ENCODE measurements at places on chromosomes 6 and 20.

DNA sequence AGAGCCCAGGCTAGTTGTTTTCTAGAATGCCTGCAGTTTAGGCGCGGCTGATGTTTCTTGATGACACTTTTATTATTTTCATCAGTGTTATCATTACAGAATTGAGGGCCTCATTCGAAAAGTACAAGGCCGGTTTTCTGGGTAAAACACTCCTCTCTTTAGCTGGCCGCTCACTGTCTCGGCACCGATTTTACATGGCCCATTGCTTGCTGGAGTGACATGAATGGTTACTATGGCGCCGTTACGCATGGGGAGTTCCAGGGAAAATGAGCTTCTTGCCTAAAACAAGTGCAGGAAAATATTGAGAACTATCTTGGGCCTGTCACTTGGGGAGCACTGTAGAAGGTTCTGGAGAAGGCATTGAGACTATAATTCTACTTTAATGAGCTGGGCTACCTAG is 317.8 kb downstream of the CDH4 start:
- H3K4me1 ChIP-seq = no peaks in the 10 kb centered on the region
- no peak for DNase-seq
- H3K4me3 ChIP-seq = no peak overlapping the region
- H3K27me3 ChIP-seq = no peaks in the 10 kb centered on the region

DNA sequence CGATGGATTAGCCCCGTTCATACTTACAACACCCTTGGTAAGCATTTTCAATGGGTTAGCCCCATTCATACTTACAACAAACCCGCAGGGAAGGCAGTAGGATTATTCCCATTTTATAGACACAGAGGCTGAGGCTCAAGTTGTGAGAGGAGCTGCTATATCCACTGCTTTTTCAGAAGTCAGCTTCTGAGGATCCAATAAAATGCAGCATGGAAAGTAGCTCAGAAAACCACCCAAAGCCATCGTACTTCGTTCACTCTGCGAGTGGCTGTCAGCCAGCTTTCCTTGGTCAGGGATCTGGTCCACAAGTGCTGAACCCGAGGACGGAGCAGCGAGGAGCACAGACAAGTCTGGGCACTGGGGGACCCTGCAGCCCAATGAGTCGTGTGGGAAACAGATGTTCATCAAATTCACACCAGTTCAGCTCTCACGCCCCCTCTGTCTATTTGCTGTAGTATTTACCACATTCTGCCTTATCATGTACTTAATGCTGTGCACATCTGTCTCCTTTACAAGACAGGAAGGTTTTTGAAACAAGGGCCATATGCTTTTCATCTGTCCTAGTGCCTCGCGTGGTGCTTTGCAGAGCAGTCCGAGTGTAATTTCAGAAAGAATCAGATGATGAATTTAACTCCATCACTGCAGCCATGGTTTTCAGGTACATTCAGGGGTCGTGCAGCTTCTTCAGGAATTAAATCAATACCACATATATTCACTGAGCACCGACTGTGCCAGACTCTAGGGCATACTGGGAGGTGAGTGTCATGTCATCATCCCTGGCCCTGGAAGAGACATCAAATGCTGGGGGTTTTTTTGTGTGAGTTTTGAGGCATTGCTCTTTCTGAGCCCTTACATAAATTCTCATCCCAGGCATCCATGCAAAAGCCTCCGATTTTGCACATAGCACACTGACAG is 256.9 kb downstream of the CDH26 start:
- no peak overlapping the region for H3K4me3 ChIP-seq
- peaks cover 5% of the 10 kb centered on the region for H3K4me1 ChIP-seq

DNA sequence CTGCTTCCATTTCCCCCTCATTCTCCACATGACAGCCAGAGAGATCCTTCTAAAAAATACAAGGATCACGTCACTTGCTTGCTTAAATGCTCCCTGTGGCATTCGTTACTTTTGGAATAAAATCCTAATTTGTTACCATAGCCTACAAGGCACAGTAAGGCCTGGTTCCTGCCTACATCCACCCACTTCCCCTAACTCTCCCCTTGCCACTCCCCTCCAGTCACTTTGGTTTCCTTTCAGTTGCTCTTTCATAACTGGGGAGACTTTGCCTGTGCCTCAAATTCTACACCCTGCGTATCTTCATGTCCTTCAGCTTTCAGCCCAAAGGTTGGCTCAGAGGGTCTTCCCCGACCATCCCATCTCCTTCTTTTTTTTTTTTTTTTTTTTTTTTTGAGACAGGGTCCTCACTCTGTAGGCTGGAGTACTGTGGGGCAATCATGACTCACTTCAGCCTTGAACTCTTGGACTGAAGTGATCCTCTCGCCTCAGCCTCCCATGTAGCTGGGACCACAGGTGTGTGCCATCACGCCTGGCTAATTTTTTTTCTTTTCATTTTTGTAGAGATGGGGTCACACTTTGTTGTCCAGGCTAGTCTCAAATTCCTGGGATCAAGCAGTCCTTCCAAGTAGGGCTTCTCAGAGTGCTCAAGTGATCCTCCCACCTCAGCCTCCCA is 12.5 kb downstream of the ID1 start:
- H3K4me1 ChIP-seq = peaks cover 6% of the 10 kb centered on the region
- no peak for DNase-seq
- no peaks in the 10 kb centered on the region for H3K27me3 ChIP-seq
- no peaks in the 10 kb centered on the region for H3K36me3 ChIP-seq

GRCh38 chr6:12165297-12165696 is 124.9 kb upstream of the EDN1 start:
- peaks cover 22% of the 10 kb centered on the region for H3K4me1 ChIP-seq
- H3K36me3 ChIP-seq = peaks cover 25% of the 10 kb centered on the region
- H3K4me3 ChIP-seq = no peak overlapping the region
- DNase-seq = no peak

DNA sequence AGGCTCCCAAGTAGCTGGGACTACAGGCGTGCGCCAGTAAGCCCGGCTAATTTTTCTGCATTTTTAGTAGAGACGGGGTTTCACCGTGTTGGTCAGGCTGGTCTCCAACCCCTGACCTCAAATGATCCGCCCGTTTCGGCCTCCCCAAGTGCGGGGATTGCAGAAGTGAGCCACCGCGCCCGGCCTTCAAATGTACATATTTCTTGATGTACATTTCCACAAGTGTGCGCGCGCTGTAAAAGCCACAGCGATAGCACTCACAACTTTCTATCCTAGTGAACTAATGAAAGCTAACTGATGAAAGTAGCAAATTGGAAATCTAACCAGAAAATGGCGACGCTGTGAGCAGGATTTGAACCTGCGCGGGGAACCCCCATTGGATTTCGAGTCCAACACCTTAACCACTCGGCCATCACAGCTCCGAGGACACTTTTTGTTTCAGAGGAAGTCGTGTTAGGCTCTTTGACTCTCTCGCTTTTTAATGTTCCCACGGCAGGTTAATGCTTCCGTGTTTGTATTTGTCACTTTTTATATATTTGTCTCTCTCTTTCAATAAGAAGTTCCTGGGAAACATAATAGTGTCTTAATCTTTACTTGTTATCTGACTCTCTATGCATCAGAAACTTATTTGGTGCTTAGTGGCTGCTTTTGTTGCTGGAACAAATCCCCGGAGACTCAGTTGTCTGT is 199.4 kb upstream of the ZNF184 start:
- H3K4me3 ChIP-seq = peak overlapping the region; percentile 61
- peaks cover 99% of the 10 kb centered on the region for H3K27me3 ChIP-seq
- peaks cover 43% of the 10 kb centered on the region for H3K4me1 ChIP-seq
- peak; percentile 48 for DNase-seq
- H3K27ac ChIP-seq = peak overlapping the region; percentile 34

DNA sequence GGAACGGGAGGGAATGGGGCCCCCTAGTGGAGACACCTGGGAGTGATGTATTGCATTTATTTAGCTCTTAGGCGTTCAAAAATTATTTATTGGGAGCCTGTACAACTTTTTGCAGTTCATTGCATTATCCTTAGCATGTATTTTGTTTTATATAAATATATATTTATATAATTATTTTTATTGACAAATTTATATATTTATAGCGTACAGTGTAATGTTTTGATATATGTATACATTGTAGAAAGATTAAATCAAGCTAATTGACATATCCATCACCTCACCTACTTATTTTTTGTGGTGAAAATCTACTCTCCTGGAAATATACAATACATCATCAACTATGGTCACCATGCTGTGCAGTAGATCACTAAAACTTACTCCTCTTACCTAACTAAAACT is 975 bp downstream of the SIRT5 start:
- H3K4me1 ChIP-seq = peaks cover 24% of the 10 kb centered on the region
- H3K27me3 ChIP-seq = no peaks in the 10 kb centered on the region
- H3K27ac ChIP-seq = peak overlapping the region; percentile 97

GRCh38 chr6:33323623-33323948 is 6.0 kb upstream of the ZBTB22 start:
- H3K36me3 ChIP-seq = peaks cover 30% of the 10 kb centered on the region
- peak overlapping the region; percentile 99 for H3K4me3 ChIP-seq
- H3K4me1 ChIP-seq = peaks cover 43% of the 10 kb centered on the region
- H3K27me3 ChIP-seq = peaks cover 4% of the 10 kb centered on the region
- H3K27ac ChIP-seq = peak overlapping the region; percentile 97

DNA sequence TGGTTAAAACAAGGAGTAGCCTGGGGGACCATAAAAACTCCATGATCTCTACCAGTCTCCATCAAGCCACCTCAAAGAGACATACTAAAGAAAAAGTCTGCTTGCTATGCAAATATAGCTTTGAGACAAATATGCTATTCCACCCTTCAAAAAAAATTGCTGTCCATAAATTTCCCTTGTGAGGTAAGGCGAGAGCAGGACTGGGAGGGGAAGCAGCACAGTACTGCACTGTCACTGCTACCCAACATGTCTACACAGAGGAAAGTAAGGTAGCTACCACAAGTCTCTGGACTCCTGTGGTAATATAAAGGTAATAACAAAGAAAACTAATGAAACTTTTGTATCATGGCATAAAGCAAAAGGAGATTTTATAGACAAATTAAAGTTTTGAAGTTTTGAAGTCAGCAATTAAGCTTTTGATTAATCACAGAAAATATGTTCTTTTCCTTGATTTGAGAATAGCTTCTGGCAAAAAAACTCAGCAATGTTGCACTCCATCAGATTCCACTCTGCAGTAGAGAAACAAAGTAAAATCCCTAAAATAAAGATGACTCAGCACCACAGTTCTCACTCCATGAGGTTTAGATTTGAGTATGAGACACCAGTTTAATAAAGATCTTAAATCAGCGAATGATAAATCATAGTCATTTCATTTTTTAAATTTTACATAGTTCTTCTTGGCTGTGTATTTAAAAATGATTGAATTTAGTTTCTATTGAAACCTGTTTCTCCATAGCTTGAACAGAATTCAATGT is 602.4 kb downstream of the COL12A1 start:
- no peaks in the 10 kb centered on the region for H3K4me1 ChIP-seq
- no peaks in the 10 kb centered on the region for H3K36me3 ChIP-seq
- H3K4me3 ChIP-seq = no peak overlapping the region
- no peak overlapping the region for H3K27ac ChIP-seq

GRCh38 chr6:7550433-7550801 is 8.9 kb downstream of the DSP start:
- H3K36me3 ChIP-seq = no peaks in the 10 kb centered on the region
- peaks cover 55% of the 10 kb centered on the region for H3K27me3 ChIP-seq
- no peak overlapping the region for H3K27ac ChIP-seq
- H3K4me3 ChIP-seq = no peak overlapping the region
- no peaks in the 10 kb centered on the region for H3K4me1 ChIP-seq
- DNase-seq = no peak

- DNase-seq = no peak
- no peaks in the 10 kb centered on the region for H3K36me3 ChIP-seq
- H3K27me3 ChIP-seq = no peaks in the 10 kb centered on the region
- H3K4me3 ChIP-seq = no peak overlapping the region
These were observed 669.5 kb upstream of the MARCKS start for GRCh38 chr6:113187661-113188060.

GRCh38 chr6:5590187-5590586 is 328.9 kb downstream of the FARS2 start:
- peaks cover 4% of the 10 kb centered on the region for H3K4me1 ChIP-seq
- H3K36me3 ChIP-seq = peaks cover 8% of the 10 kb centered on the region
- H3K27me3 ChIP-seq = no peaks in the 10 kb centered on the region
- no peak overlapping the region for H3K27ac ChIP-seq
- H3K4me3 ChIP-seq = no peak overlapping the region

DNA sequence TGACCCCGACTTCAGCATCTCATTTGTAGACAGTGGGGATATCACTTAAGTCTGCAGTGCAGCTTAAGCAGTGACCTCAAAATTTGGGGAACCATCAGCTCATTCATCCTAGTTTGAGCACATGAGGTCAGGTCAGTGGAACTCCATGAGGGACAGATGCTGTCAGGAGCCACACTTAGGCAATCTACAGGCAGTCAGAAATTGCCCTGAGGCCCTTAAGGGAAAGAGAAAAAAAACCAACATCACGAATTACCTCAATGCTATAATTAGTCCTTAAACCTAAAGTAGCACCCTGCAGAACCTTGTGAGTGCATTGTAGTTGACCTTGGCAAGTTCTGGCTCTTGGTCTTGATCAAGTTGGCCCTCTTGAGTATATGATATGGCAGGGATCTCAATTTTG is 21.1 kb downstream of the TMEM74B start:
- peaks cover 35% of the 10 kb centered on the region for H3K36me3 ChIP-seq
- no peak for DNase-seq
- no peak overlapping the region for H3K27ac ChIP-seq
- H3K4me1 ChIP-seq = peaks cover 4% of the 10 kb centered on the region
- no peak overlapping the region for H3K4me3 ChIP-seq

- no peaks in the 10 kb centered on the region for H3K4me1 ChIP-seq
- DNase-seq = no peak
- H3K36me3 ChIP-seq = no peaks in the 10 kb centered on the region
- no peak overlapping the region for H3K4me3 ChIP-seq
- H3K27me3 ChIP-seq = no peaks in the 10 kb centered on the region
These were observed 21.0 kb upstream of the CD2AP start for GRCh38 chr6:47456536-47456975.

DNA sequence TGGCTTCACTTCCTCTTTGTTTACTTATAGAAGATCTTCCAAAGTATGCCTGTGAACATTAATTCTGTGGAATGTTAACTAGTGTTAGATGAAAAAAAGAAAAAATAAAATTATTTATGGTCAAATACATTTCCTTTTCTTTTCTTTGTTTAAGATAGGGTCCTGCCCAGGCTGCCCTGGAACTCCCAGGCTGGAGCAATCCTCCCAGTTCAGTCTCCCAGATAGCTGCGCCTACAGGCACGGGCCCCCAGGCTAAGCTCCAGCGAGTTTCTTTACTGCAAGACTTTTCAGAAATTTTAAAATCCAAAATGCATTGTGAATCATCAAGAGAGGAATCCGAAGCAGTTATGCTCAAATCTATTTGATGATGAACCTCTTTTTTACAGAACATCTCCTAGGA is 39.3 kb upstream of the IL20RA start:
- no peaks in the 10 kb centered on the region for H3K4me1 ChIP-seq
- no peak overlapping the region for H3K27ac ChIP-seq
- H3K36me3 ChIP-seq = no peaks in the 10 kb centered on the region
- H3K4me3 ChIP-seq = no peak overlapping the region

DNA sequence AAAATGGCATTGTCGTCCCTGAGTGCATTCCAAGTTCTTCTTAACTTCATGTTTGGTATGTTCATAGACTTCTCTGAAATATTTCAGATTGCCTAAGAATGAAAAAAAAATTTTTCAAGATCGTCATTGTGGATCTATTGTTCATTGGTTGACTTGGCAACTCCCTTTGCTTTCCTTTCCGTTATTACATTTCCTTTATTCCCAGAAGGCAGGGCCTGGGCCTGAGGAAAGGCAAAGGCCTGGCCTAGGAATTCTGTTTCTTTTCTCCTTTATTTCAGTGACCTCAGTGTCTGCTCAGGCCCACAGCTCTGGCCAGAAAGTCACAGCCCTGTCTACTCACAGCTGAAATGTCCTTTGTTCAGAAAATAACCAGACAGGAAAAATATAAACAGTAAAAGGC is 401.6 kb upstream of the PLCB4 start:
- H3K4me3 ChIP-seq = no peak overlapping the region
- peaks cover 6% of the 10 kb centered on the region for H3K4me1 ChIP-seq
- no peak for DNase-seq
- H3K27me3 ChIP-seq = no peaks in the 10 kb centered on the region
- no peak overlapping the region for H3K27ac ChIP-seq

- no peak for DNase-seq
- no peak overlapping the region for H3K4me3 ChIP-seq
- H3K36me3 ChIP-seq = peaks cover 47% of the 10 kb centered on the region
These were observed 40.1 kb downstream of the ADNP start for GRCh38 chr20:50891138-50891537.
